ENCODE measurements at places on chromosomes 11 and 22.

- no peak for DNase-seq
Observed at GRCh38 chr11:14255238-14255534, 103.8 kb downstream of the RRAS2 start.

DNA sequence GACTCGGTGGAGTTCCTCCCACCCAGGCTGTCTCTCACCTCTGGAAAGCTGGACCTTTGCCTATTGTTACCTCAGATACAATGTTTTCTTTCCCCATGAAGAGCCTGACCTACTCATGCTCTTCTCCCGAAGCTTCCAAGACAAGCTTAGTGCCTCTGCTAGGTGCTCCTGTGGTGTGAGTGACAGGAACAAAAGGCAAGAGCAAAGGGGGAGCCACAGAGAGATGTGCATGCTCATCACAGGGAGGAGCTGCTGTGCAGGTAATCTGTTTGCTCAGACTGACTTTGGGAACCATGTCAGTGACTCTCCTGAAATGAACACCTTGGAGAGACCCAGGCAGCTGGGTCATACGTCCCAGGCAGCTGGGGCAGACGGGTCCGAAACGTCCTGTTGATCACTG lies 53.6 kb upstream of the VSTM5 start:
- DNase-seq, result no peak

- no peak for DNase-seq
Observed at GRCh38 chr22:41127451-41127850, 35.1 kb downstream of the EP300 start.

- DNase-seq, result no peak
Observed at GRCh38 chr11:84645988-84646694, 981.0 kb downstream of the DLG2 start.

DNA sequence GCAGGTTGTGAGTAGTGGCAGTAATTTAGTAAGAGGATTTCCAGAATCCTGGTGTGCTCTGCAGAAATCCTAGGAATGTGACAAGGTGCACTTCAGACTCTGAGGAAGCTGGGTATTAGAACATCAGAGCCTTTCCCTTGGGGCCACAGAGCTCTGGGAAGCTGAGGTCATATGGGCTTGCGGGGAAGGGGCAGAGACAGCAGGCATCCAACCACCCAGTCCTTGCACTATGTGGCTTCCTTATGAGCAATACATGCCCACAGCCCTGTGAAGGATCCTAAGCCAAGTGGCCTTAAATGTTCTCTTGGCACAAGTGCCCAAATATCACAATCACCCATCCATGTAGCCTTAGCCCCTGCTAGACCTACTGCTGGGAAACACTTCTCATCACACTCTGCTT lies 46.2 kb downstream of the P4HA3 start:
- no peak for DNase-seq

GRCh38 chr11:61685617-61685967 lies 5.4 kb downstream of the DAGLA start:
- DNase-seq, result no peak

GRCh38 chr11:17571431-17572358 lies 24.6 kb downstream of the OTOG start:
- DNase-seq, result no peak

DNA sequence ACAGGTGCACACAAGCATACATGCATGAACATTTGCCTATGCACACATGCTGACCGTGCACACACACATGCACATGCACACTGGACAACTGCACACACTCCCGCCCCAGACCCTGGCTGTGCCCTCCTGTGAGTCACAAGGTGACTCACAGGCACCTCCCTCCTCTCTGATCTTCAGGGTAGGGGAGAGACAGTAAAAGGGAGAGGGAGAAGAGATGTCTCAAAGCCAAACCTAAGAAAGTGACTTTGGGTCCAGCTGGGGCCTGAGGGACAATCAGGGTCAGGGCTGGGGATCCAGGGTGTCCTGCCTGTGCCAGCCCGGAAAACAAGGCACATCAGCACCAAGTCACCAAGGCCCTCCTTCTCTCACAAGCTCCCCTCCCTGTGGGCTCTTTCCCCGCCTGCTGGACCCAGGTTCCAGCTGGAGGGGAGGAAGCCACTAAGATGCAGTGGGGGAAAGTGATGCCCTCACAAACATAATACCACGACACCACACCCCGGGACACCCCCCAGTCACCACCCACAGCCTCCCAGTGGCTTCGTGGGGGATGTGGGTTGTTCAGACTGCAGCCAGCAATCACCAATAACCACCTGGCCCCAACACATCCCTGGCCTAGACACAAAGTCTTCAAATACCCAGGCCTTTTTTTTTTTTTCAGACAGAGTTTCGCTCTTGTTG lies 39.3 kb downstream of the PDGFB start:
- DNase-seq, result no peak

DNA sequence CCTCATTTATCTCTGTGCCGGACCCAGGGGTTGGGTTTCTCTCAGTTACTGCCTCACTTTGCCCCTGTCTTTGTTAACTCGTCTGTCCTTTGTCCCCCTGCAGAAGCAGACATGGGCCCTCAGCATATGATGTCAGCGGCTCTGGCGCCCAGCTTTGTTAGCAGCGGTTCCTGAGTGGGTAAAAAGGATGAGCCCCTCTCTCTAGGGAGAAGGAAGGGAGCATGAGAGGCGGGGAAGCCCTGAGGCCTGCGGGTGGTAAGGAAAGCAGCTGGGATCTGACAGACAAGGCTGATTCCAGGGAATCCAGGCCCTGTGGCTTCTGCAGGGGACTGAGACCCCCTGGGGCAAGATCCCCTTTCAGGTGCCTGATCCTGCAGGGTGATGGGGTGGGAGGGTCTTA lies 51.7 kb downstream of the MCM5 start:
- DNase-seq, result no peak

DNA sequence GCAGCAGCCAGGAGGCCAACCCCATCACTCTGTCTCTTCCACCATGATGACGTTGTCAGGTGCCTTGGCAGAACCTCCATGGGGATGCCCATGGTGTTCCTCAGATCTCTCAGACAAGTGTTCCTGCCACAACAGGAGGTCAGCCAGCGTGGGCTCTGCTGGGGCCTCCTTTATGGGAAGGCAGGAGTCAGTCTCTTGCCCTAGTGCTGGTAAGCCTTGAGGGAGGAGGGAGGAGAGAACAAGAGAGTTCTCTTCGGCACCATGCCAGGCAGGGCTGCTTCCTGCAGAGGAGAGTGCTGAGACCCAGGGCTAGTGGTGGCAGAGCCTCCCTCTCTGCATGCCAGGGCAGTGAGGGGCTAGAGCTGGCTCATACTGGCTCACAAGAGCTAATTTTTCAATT lies 32.5 kb downstream of the GNAZ start:
- no peak for DNase-seq

GRCh38 chr11:578276-579035 lies 2.2 kb downstream of the PHRF1 start:
- DNase-seq, result no peak

DNA sequence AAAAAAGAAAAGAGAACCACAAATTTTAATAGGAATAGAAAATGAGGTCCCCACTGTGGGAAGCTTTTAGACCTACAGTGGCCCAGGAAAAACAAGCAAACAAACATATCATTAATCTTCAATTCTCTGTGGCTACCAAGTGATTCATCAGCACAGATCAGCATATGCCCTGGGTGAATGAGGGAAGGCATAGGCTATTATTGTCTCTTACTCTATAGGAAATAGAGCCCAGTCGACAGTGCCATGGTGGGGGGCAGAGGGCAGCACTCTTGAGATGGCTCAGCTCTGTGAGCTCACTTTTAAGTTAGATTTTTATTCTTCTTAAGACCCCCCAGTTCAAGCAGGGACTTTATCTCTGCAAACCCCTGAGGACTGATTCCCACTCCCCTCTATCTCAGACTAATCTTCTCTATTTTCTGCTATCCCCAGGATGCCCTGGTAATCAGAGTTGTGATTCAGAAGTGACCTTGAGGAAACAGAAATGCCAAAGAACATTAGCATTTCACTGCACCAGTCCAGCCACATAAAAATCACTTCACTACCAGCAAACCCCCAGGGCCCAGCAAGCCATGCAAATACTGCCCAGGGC lies 9.5 kb upstream of the FEZ1 start:
- DNase-seq, result no peak

- no peak for DNase-seq
Observed at GRCh38 chr22:37744589-37744988, 47.7 kb downstream of the TRIOBP start.

- DNase-seq, result no peak
Observed at GRCh38 chr22:47233316-47234243, 471.1 kb downstream of the TBC1D22A start.

DNA sequence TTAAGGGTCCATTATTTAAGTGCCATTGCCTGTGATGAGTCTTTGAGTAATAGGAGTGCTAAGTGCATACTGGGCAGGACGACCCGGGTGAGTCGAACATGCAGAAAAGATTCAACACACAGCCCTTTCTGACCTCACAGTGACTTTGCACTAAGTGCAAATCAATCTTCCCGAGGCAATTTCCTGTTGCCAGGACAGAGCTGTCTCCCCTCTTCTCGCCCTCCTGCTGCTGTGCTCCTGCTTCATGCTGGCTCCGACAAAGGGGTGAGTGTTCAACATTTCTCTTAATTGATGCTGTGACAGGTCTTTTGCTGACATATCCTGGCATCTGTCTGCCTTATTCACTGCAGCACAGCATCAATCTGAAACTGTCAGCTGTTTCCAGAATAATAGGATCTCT lies 42.0 kb downstream of the MCHR1 start:
- no peak for DNase-seq

DNA sequence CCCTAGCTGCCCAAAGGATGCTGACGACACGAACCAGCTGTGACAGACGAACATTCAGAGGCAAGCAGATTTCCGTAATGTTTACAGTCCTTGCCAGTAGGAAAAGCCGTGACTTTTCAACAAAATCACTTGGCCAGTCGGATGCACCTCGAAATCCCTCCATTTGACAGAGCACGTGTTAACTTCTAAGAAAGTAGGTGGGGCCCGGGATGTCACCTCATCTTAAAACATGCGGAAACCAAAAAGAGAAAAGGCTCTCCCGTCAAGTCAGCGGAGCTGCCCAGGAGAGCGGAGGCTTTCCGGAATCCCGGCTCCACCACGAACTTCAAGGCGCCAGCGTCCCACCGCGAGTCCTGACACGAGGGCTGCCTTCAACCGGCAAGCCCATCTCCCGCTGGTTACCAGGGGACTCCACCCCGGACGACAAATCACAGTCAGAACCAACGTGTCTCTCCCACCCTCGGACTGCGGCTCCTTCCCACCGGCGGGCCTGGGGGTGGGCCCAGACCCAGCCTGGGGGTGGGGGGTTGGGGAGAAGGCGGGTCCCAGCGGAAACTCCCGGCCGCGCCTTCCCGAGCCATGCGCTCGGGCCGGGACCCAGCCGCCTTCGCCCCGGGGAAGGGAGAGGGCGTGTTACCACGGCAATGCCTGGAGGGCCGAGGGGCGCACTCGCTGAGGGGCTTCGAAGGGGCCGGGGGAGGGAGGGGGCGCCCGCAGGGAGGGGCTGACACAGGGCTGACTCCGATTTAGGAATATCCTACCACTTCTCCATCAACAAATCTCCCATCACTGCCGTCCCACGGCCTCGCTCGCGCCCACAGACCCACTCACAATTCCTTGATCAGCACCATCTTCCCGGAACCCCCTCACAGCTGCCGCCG lies 475 bp downstream of the PITPNB start:
- peak; percentile 40 for DNase-seq

DNA sequence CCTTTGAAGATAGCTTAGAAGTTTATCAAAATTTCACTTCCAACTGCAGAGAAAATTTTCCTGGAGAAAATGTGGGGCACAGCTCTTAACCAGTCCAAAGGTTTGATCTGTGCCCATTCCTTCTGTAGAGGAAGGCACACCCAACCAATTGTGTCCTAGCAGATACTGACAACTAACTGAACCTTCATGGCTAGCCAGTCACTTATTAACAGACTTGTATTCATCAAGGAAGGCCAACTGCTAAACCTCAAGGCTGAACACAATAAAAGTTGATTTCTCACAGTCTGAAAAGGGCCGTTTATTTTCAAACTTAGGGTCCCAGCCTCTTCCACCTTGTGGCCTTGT lies 19.5 kb downstream of the SYT13 start:
- no peak for DNase-seq

DNA sequence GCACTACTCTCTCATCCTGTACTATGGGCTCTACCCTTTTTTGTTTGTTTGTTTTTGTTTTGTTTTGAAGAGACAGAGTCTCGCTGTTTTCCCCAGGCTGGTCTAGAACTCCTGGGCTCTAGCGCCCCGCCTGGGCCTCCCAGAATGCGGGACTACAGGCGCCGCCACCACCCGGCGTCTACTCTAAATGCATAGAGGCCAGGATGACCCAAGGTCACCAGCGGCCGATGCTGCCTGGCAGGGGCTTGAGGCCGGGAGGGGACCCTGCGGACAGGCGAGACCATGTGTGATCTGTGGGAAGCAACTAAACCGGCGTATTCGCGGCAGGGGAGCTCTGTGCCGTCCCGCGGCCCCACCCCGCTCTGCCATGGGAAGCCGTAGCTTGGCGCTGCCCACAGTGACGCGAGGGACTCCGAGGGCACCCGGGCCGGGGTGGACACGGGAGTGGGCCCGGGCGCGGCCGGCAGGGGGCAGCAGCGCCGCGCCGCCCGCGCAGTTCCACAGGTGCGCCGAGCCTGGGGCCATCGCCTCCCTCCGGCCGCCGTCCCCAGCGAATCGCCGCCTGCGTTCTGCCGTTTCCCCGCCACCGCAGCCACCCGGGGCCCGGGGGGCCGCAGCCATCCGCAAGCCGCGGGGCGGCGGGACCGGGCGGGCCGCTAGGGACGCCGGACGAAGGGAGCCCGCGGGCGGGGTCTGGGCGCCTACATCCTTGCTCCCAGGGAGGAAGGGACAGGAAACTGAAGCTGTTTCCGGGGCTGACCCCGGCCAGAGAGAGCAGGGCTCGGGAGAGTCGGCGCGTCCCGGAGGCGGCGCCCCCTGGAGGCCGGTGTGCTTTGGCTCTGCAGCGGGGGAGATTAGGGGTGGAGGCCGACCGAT lies 12.3 kb upstream of the HDHD5 start:
- DNase-seq, result peak; percentile 74

GRCh38 chr22:19525116-19525660 lies 978 bp upstream of the CLDN5 start:
- no peak for DNase-seq

DNA sequence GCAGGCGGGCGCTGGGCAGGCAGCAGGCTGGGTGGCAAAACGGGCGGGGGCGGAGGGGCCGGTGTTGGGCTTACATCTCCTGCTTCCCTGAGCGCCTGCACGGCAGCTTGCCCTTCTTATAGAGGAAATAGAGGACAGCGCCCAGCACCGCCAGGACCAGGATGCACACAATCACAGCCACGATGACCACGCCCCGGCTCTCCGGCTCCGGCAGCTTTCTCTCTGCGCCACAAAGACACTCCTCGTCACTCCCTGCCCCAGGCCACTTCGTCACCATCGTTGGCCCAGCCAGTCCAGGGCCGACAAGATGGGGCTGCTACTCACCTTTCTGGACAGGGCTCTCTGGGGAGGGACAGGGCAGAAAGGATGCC lies 6.3 kb downstream of the MCAM start:
- no peak for DNase-seq

- no peak for DNase-seq
Observed at GRCh38 chr22:37953062-37953436, 352 bp downstream of the C22orf23 start.
